ENCODE measurements at places on chromosomes 7 and 10. TPM values are rescaled to one million over a fixed set of nuclear protein-coding genes. Genes with fewer than 3 reads are reported as not detected.

- DNase-seq, result no peak
These were observed 28.8 kb upstream of the ZNF488 start for GRCh38 chr10:47412869-47413268.

DNA sequence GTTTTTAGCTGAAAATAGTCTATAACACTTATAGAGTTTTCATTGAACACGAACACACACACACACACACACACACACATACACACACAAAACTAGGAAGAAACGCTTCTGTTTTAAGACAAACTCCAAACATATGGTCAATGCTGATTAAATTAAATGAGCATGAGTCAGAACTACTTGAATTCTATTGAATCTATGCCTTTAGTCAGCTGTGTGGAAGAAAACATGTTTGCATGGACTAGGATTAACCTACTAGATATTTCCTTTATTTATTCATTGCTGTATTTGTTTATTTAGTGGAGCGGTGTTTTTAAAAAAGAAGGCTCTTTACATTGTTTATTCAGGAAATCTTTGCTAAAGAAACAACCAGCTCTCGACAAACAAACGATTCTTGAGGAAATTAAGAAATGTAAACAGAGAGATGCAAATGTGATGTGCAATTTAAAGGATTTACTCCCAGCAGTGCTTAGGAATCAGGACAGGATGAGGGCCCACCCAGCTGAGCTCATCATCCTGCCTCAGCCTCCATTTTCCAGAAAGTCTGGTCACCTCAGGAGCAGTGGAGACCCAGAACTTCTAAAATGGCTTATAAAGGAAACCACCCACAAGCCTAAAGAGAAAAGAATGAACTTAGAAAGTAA lies 83.2 kb downstream of the PDE1C start:
- no peak for DNase-seq

- no peak for DNase-seq
These were observed 331.5 kb upstream of the NFE2L3 start for GRCh38 chr7:25820432-25821040.

- no peak for DNase-seq
These were observed 163.1 kb downstream of the AUTS2 start for GRCh38 chr7:69761290-69761922.

DNA sequence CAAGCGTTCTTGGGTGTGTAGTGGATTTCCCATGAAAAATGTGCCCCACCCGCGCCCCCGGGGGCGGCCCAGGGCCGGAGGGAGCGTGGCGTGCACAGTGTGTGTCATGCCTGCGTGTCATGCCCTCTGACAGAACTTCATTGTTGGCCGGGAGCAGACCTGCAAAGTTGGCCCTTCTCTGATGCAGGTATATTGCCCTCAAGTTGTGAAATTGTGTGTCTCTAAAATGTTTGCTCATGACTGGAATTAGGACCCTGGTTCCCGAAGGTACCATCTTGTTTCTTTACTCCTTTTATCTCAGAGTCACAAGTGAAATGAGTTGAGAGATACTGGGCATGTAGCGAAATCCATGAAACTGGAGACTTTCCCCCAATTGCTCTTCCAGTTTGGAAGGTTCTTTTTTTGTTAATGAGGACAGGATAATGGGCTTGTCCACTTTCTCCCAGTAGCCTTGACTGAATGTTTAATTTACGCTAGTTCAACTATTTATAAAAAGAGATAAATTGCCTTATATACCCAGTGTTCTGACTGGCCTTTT lies 26.2 kb downstream of the ADK start:
- DNase-seq, result peak; percentile 59

- no peak for DNase-seq
These were observed 21.3 kb upstream of the CPXM2 start for GRCh38 chr10:123912871-123913270.

DNA sequence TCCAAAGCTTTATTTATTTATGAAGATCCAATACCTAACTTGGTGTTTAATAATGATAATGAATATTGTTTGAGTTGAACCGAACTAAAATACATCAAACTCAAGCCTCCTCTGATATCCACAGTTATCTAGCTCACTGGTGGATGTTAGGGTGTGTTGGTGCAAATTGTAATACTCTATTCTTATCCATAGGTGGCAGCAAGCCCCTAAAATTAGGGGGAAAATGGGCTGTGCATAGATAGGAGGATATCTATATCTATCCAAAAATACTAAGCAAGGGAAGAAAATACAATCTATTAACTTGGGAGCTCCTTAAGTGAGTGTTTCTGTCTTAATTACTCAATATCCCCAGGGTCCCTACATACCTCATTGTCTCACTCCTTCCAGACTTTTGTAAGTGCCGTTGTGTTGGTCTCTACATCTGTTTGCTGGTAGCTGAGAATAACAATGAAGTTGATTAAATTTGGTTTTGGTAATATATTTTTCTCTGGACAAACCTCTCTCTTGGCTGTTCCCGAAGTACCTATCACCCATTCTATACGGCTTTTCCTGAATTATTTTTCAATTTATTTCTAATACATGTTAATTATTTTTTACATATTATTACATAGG lies 55.0 kb upstream of the VWDE start:
- no peak for DNase-seq

GRCh38 chr10:3068968-3069737 lies 1.8 kb downstream of the PFKP start:
- no peak for DNase-seq

GRCh38 chr7:30618961-30619360 lies 24.3 kb downstream of the GARS1 start:
- no peak for DNase-seq

GRCh38 chr10:132129431-132129830 lies 57.3 kb upstream of the DPYSL4 start:
- no peak for DNase-seq

The IRF5 gene
- 32.0 TPM for total RNA-seq

The DKK1 gene
- 22.5 TPM for total RNA-seq

The SFMBT2 gene
- 20.3 TPM for total RNA-seq

The PPP1R3A gene
- not detected for total RNA-seq

The BHLHA15 gene
- total RNA-seq, result 0.73 TPM

The STOX1 gene
- 1.1 TPM for total RNA-seq
